NCI-H1930 (cell line): ENCODE measurements at places on chromosomes 1 and 21.
A peak's percentile ranks its signal among the peaks of the same experiment; 100 is the strongest.

GRCh38 chr1:215526147-215526845 lies 40.8 kb upstream of the KCTD3 start:
- peak; percentile 35 for DNase-seq

- peak; percentile 17 for DNase-seq
These were observed 9.7 kb downstream of the SOAT1 start for GRCh38 chr1:179303200-179303785.

DNA sequence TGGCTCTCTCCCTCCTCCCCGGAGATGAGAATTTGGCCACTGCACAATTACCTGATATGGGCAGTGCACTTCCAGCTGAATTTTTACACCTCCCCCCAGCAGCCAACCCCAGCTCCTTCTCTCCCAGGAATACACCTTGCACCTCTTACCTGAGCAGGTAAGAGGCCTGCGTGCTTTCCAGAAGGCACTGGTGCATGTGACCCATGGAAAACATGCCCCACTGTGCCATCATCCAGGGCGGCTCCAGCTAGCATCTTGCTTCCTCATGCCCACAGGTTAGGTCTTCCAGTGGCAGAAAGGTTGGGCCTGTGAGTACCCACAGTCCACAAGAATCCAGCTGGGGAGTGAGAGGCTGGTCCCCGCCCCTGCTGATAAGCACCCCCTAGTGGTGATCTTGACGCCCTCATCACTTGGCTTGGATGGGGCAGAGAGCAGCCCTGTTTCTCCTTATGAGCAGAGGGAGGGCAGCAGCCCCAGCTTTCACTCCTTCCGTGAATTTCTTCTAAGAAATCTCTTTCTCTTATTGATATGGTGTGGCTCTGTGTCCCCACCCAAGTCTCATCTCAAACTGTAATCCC lies 57.8 kb downstream of the EDARADD start:
- no peak for DNase-seq

DNA sequence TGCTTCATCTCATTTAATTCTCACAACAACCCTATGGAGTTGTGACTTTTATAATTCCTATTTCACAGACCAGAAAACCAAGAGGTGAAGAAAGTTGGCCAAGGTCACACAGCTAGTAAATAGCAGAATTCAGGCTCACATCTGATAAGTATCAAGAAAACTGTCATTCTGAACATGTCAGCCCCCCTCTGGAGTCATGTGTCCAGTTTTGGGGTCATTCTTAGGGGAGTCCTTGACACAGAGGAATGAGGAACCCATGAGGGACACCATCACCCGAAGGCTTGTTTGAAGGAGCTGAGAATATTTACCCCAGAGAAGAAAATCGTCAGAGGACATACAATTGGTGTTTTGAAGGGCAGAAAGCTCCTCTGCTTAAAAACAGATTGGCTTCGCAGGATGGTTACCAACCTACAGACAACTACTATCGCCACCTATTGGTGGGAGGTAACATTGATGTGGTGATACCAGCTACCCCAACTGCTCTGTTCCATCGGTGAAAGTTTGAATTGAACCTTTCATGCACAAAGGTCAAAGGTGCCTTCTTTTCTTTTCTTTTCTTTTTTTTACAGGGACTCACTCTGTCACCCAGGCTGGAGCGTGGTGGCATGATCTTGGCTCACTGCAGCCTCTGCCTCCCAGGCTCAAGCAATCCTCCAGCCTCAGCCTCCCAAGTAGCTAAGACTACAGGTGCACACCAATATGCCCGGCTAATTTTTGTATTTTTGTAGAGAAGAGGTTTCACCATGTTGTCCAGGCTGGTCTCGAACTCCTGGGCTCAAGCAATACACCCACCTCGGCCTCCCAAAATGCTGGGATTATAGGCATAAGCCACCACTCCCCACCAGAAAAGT lies 31.3 kb downstream of the NCMAP start:
- DNase-seq, result no peak

GRCh38 chr1:43464681-43465504 lies 11.2 kb upstream of the HYI start:
- DNase-seq, result no peak

- DNase-seq, result no peak
These were observed 28.9 kb downstream of the ODR4 start for GRCh38 chr1:186404454-186405051.

DNA sequence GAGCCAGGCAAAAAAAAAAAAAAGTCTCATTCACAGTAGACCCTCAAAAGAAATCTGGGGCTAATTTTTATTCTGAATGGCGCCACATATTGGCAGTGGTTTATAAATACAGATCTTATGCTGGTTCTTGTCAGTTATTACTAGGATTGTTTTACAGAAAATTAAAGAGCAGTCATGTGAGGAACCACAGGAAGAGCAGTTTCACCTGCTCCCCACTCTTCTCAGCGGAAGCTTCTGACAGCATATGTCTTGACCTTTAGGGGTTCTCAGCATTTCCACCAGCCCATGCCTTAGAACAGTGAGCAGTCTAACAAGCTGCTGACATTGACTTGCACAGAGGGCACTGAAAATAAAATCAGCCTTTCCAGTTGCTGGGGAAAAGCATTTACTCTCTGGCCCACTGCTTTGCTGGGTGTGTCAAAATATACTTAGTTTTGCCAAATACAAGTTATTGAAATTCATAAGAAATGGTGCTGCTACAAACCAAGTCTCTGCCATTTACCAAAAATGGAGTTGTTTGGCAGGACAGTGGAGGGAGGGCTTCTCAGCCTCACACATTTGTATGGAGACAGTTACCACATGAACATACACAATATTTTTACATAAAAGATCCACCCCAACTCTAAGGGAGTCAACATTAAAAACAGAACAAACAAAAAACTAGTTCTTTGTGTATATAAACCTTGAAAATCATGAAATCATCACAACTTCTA lies 144.2 kb downstream of the SYT2 start:
- DNase-seq, result no peak

DNA sequence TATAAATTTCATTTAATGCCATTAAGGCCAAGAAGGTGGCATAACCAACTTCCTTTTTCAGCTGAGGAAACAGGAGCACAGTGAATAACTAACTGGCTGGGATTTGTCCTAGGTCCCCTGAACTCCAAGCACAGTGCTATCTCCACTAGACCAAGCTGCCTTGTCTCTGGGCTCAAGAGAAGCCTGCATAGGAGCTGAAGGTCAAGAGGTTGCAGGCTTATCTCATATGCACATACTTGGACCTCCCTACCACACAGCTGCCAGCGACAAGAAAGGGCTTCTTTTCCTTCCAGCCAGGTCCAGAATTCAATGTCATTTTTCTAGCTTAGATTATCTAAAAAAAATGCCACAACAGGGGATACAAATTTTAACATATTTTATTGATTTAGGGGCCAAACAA lies 27.1 kb downstream of the AK2 start:
- no peak for DNase-seq

- no peak for DNase-seq
These were observed 18.8 kb downstream of the LAMB3 start for GRCh38 chr1:209633335-209633997.

- DNase-seq, result no peak
These were observed 56.5 kb downstream of the CAMSAP2 start for GRCh38 chr1:200795156-200795555.

DNA sequence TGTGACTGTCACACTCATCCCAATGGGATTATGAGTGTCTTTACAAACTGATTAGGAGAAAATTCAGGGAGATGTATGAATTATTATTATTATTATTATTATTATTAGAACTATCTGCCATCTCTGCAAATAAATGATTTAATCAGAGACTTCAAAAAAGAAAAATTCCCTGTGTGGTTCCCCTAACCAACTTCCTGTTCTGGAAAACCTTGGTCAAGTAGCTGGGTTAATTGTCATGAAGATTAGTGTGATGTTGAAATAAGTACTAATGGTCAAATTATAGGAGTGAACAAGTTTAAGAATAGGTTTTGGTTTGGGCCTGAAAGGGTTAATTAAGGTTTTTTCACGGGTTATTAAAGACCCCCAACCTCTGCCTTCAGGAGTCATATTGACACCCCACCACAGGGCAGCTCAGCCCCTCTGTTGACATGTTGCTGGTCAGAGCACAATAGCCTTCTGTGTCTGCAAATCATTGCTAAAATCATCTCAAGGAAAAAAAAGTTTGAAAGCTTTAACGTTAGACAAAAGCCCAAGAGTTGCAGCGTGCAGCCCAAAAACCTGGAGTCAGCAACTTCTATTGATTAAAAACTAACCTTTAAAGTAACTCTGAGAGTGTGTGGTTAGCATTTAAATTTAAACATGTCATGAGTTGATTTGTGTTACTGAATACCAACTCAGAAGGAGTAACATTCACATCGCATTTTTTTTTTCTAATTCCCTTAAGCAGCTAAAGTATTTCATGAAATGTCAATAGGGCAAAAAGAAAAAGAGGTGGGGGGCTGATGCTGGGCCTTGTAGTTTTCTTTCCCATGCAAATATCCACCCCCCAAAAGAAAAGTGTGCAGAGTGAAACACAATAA lies 272.5 kb downstream of the TM2D1 start:
- DNase-seq, result no peak

DNA sequence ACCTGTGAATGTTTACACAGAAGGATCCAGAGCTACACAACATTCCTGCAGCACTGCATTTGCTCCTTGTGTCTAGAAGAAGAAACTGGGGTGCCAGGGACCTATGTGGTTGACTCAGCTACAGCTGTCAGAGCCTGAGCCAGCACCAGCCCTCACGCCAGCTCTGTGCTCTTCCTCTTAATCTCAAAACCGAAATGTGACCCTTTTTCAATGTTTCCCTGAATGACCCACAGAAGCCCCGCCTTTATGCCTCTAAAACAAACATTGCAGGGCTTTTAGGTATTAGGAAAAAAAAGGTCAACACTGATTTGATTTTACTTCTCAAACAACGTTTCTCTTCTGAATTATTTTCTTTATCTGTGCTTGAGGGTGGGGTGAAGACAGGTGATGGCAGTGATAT lies 260.5 kb downstream of the DYRK1A start:
- DNase-seq, result no peak

- DNase-seq, result no peak
These were observed 556 bp downstream of the GMEB1 start for GRCh38 chr1:28668956-28669723.

DNA sequence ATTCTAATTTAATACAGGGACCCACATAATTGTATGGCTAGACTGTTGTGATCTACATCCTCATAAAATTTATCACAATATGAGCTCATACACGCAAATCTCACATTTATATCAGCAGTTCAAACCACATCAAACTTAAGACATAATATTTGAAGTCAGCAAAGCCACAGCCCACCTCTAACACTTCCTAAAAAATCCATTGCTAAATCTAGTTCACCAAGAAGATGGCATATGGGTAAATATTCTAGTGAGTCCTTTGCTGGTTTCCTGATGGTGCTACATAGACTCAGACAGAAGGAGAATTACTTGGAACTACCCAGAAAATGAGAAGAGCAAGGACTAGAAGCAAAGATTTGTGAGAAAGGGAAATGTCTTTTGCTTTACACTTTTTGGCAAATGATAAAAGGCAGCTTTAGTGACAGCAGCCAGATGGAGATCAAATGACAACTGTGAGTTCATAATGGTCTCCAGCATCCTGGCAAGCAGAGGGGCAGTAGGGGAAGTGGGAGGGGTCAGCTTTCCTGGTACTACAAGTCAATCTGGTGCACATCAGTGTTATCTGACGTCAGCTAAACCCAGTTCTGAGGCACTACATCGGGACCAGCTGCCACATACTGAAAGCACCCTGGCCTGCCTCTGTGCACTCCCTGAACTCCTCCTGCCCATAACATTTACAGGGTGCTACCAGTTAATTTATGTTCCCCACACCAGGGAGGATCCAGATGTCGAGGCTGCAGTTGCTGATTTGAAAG lies 10.6 kb upstream of the GADD45A start:
- DNase-seq, result no peak

DNA sequence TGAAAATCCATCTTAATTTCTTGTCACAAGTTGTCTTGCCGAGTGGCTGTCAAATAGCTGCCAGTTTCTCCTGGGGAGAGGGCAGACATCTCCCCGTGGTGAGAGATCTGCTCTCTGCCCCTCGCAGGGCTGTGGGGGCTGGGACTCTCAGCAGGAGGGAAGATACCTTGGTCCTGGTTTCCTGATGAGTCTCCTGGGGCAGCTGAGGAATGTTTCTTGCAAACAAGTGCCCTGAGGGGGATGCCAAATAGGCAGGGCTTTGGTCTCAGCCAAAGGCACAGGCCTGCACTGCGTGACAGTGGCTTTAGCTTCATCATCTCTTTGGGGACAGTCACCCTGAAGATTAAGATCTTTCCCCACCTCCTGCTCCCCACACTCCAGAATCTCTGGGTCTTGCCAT lies 40.9 kb downstream of the SYT6 start:
- no peak for DNase-seq

GRCh38 chr1:197778366-197778945 lies 3.2 kb upstream of the DENND1B start:
- no peak for DNase-seq

GRCh38 chr1:2210084-2210653 lies 15.6 kb upstream of the FAAP20 start:
- DNase-seq, result no peak

GRCh38 chr1:206982216-206982615 lies 12.0 kb upstream of the FCAMR start:
- DNase-seq, result peak; percentile 8

DNA sequence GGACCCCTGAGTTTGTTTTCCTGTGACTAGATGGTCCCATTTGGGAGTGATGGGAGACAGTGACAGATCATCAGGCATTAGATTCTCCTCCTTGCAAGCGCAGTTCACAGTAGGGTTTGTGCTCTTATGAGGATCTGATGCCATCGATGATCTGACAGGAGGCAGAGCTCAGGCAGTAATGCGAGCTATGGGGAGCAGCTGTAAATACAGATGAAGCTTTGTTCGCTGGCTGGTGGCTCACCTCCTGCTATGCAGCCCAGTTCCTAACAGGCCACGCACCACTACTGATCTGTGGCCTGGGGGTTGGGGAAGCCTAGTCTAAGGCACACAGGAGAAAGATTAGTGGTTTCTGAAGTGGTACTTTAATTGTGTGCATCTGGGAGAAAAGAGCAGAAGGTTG lies 7.1 kb upstream of the PLPP3 start:
- DNase-seq, result no peak

DNA sequence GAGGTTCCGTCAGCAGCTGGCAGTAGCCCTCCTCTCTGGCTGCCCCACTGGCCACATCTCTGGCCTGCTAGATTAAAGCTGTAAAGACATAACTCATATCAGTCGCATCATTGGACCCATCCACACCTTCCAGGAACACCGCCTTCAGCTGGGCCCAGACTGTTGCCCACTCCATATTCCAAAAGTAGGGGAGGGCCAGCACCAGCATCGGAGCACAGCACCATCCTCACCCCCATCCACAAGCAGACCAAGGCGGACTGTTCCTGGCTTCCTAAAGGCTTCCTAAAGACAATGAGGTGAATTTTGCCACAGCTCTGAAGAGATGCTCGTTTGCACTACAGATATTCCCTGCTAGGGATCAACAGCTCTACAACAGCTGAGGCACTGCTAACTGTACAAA lies 3.5 kb downstream of the SHISA4 start:
- DNase-seq, result no peak
